ENCODE measurements at places on chromosomes 6 and 20.

DNA sequence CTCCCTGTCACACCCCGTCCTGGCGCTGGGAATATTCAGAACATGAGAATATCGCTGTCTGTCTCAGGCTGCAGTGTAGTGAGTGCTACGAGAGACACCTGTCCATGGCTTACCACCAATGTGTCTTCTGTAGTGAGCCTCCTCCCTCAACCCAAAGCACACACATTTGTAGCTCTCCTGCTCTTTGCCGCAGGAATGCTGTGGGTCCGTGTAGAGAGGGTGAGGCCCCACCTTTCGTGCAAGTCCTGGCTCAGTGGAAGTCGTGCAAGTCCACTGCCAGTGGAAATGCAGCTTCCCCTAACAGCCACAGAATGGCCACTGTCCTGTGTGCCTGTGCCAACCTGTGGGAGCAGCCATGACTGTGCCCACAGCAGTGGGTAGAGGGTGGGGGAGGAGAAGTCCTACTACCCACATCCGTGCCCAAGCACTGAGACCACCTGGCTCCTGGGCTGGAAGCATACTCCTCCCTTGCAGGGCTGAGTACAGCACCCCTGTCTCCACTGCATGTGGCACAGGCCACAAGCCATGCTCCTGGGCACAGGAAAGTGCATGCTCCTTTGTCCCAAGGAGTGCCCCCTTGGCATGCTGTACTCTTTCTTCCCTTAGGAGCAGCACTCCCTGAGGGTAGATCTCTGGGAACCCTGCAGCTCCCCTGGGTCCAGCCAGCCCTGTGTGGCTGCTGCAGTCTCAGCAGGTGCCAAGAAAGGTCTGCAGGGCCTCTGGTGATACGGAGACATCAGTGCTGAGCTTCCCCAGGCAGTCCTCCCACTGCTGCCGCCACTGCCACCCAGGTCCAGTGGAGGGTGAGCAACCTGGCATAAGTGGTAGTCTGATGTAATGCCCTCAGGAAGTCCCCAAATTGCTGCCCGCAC lies 28.0 kb downstream of the IGF2R start:
- DNase-seq: no peak

GRCh38 chr6:52303178-52303577 lies 18.6 kb upstream of the MCM3 start:
- no peak for DNase-seq

- DNase-seq: no peak
Measured at GRCh38 chr6:3592371-3592941, 135.6 kb upstream of the SLC22A23 start.

DNA sequence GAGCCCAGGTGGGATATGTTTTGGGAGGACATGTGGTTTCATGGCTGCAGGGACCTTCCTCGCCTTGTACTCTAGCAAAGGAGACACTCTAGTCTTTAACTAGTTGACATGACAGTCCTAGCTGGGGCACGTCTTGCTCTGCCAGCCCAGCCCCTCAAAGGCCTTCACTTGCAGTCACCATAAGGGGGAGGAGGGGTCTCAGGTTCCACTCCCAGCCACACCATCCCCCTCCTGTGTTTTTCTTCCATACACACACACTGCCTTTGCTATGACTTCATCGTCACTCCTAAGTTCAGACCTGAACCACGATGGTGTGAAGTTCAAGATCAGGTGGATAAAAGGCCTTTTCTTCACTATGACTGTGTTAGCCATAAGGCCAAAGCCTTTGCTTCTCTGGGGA lies 13.5 kb downstream of the ULBP1 start:
- DNase-seq: no peak

DNA sequence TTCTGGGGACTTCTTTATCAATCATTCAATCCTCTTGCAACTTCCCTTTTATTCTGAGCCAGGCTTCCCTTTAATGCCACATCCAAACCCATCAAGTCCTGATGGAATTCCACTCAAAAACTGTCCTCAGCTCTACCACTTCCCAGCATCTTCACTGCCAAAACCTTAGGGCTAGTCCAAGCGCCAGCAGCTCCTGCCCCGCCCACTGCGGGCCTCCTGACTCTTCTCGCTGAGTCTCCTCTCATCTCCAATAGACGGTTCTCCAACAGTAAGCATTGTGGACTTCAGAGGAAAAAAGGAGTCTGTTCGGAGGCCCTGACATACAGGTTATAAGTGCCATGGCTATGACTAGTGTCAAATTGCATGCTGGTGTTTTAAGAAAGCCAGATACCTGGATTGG lies 38.7 kb upstream of the CNKSR3 start:
- no peak for DNase-seq

DNA sequence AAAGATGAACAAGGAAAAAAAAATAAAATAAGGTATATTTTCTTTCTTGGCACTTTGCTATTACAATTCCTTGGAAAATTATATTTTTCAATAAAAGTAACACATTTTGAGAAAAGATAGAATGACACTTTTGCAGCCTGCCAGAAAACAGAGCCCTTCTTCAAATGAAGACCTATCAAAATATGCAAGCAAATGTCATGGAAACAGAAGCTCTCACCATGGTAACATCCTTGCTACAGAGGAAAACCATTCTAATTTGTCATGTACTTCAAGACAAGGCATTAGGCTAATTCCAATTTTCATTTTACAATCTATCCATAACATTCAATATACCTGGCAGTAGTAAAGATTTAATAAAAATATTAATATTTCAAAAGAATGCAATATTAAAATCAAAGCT lies 177.9 kb downstream of the RNGTT start:
- no peak for DNase-seq

GRCh38 chr6:65071480-65071879 lies 635.5 kb downstream of the EYS start:
- no peak for DNase-seq

GRCh38 chr6:167093406-167093921 lies 29.4 kb upstream of the CCR6 start:
- no peak for DNase-seq

DNA sequence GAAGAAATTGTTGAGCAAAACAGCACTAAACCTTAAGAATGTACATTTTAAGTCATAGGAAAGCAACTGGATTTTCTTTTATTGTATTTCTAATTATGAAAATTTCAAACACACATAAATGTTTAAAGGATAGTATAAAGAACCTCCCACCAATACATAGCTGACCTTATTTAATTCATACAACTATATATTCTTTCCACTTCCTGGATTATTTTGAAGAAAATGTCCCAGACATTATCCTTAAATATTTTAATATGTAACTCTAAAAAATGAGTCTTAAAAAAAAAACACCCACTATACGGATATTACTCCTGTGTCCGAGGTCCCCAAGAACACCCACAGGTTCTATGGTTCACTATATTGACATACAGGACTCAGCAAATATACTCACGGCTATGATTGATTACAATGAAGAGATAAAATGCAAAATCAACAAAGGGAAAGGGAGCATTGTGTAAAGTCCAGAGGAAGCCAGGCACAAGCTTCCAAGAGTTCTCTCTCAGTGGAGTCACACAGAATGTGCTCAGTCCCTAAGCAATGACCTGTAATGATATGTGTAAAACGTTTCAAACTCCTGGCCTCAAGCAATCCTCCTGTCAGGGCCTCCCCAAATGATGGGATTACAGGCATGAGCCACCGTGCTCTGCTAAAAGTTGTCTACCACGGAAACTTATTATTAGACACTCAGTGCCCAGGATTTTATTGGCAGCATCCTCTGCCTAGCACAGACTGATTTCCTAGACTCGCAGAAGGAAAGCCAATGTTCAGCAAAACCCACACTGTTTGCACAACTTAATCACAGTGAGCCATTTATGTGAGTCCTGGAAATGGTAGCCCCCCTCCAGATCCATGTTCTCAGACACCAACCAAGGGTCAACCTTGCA lies 23.2 kb downstream of the GLYATL3 start:
- DNase-seq: no peak

GRCh38 chr6:72412709-72413044 lies 209.2 kb upstream of the KCNQ5 start:
- no peak for DNase-seq

- no peak for DNase-seq
Measured at GRCh38 chr6:43127180-43127579, 43.9 kb upstream of the SRF start.

DNA sequence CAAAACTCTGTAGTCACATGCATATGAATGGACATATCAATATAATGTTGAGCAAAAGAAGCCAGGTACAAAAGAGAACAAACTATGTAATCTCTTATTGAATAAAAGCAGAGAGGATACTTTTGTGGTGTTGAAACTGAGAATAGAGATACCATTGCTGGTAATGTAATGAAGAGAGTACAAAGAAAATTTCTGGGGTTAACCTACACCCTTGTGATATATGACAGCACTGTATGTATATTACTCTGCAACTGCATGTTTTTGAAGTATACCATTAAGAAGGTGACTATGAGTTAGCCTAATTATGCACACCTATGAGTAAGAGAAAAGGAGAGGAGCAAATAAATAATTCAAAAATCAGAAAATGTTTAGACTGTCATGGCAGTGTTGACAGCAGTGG lies 268.8 kb upstream of the DEFB112 start:
- DNase-seq: no peak

DNA sequence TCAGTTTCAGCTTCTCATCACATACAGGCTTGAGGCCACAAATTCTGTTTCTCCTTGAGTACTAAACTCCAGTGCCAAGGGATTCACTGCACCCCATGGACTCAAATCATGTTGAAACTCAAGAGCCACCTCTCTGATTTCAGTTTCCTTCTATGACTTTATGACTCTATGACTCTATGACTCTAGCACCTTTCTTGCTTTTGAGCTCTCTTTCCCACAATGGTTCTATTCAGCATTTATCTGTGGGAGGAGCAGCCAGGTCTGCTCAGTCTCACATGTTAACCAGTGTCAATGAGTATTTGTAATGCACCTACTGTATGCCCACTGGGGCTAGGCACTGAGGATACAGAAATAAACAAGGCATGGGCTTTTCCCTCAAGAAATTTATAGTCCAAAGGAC lies 14.6 kb upstream of the SLC22A2 start:
- DNase-seq: no peak

GRCh38 chr20:51938559-51939258 lies 136.4 kb upstream of the SALL4 start:
- DNase-seq: no peak

GRCh38 chr6:39961178-39961577 lies 26.9 kb upstream of the MOCS1 start:
- DNase-seq: no peak

GRCh38 chr20:49210101-49210756 lies 9.0 kb upstream of the DDX27 start:
- DNase-seq: no peak

GRCh38 chr6:11971154-11971553 lies 41.0 kb upstream of the HIVEP1 start:
- no peak for DNase-seq

DNA sequence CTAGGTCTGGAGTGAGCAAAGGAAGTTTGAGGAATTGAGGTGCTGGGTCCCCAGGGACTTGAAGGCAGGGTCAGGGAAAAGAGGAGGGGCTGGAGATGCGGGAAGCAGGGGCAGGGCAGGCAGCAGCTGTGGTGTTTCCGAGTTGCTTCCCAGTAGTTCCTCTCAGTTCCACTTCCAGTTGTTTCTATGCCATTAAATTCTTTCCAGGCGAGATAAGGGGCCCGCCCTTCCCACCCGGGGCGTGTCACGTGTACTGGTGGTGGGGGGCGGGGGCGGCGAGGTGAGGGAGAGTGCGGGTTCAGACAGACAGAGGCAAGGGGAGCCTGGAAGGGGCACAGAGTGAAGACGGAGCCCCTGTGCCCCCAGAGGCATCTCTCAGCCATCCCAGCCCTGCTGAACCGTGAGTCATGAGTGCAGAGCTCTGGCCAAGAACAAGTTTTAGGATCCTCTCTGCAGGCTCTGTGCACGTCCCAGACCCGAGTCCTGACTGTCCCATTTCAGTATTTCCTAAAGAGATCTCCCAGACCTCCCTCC lies 977 bp downstream of the TNXB start:
- DNase-seq: no peak

GRCh38 chr6:155041741-155042279 lies 46.7 kb downstream of the TIAM2 start:
- DNase-seq: no peak

GRCh38 chr20:63767886-63768285 lies 28.3 kb downstream of the SLC2A4RG start:
- no peak for DNase-seq

- DNase-seq: no peak
Measured at GRCh38 chr6:66961191-66961590, 1254.2 kb upstream of the EYS start.

GRCh38 chr20:53360852-53361251 lies 232.8 kb downstream of the ZNF217 start:
- DNase-seq: no peak

DNA sequence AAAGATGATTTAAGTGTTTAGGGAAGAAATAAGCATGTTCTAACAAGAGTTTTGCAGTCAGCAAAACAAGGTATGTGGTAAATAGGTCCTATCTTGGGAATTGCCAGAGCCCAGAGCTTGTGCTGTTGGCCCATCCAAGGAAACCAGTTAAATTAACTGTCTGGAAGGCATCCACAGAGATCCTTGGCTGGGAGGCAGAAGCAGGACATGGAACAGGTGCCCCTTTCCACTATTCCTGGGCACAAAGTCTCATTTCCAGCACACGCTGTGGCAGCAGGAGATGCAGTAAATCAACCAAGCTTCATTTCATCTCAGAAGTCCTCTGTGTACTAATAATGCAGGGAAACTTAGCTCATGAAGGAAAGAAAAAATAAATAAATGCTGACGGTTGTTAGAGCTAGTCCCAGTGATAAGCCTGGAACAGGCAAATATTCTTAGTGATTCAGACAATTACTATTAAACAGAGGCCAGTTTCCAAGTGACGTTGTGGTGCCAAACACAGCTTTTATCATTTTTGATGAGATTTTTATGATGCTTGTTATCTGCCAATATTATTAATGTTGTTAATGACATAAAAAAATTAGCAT lies 39.8 kb upstream of the SNAP25 start:
- no peak for DNase-seq

GRCh38 chr20:63855363-63856097 lies 5.8 kb upstream of the ABHD16B start:
- DNase-seq: no peak

GRCh38 chr6:42378125-42378524 lies 73.6 kb downstream of the TRERF1 start:
- no peak for DNase-seq

DNA sequence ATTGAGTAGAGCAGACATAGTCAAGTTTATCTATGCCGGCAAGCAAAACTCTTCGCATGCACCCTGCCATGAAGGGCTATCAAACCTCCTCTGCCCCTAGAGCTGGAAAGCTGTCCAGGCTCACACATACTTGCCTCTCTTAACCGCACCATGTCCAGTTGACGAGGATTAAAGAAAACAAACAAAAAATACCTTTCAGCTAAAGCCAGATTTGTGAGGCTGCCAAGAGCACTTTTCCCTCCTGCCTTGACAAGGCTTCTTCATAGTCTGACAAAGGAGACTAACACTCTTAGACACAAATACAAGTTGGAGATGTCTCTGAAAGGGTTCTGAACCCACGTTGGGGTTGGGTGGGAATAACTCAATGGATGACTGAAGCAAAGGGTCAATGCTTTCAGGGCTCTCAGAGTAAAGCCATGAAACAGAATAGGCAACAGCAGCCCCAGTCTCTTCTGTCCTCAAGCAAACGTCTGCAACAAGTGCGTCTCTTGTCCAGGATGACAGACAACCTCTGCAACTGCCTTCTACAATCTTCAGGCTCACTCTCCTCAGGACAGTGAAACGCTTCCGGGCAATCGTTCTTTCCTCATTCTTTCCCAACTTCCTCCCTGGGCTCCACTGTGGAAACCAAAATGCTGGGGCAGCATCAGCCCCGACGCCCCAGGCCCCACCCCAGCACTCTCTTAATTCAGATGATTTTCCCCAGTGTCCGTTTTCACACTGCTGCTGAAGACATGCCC lies 57.8 kb downstream of the AGPAT4 start:
- DNase-seq: no peak
